GM12892 (cell line): ENCODE measurements at places on chromosomes 6 and 20.

GRCh38 chr6:11826779-11827178, 48.2 kb upstream of the ADTRP start:
- DNase-seq, result no peak

GRCh38 chr20:6269168-6269873, 146.5 kb upstream of the FERMT1 start:
- DNase-seq, result no peak

DNA sequence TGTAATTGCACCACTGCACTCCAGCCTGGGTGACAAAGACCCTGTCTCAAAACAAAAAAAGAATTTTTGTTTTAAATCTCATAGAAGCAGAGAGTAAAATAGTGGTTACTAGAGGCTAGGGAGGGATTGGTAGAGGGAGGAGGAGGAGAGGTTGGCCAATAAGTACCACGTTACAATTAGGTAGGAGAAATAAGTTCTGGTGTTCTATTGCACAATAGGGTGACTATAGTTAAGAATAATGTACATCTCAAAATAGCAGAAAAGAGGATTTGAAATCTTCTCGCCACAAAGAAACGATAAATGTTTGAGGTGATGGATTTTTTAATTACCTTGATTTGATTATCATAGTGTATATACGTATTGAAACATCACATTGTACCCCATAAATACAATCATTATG, 27.1 kb upstream of the TOP1 start:
- DNase-seq, result no peak

DNA sequence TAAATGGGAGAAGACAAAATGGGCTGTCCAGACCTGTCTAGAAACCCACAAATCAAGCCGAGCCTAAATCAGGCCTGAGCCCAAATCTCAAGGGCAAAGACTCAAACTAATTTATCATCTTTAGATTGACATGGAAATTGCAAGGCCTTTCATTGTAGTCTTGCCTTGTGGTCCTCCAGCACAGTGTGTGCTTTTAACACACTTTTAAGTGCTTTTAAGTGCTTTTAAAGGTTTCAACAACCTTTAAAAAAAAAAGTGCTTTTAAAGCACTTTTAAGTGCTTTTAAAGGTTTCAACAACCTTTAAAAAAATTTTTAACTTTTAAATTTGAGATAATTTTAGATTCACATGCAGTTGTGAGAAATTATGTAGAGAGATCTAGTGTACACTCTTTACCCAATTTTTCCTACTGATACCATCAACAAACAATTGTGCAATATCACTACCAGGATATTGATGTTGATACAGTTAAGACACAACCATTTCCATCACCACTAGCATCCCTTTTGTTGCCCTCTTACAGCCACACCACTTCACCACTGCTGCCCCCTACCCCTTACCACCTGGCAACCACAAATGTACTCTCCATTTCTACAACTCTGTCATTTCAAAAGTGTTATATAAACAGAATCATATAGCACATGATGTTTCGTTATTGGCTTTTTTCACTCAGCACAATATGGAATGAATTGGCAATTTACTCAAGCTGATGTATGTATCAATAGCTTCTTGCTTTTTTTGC, 23.1 kb upstream of the DCBLD1 start:
- DNase-seq, result no peak

- no peak for DNase-seq
These were observed 91.9 kb upstream of the CLDN20 start for GRCh38 chr6:155171747-155172449.

GRCh38 chr6:85923013-85923430, 280.3 kb upstream of the SYNCRIP start:
- no peak for DNase-seq

DNA sequence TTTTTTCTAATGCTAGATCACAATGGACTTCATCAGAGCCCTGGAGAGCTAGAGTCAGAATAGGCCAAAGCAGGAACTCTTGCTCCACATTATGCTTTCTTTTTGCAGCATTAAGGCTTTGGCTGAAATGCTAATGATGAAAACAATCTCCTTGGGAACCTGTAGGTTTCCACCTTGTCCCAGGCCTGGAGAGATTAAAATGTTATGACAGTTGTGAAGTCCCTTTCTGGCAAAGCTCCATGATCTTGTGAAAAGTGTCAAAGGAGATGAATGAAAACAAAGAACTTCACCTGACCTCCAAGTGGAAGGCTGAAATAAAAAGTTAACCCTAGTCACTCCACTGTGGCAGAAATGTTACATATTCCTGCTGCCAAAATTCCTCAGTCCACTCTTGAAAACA, 64.0 kb upstream of the LRRC1 start:
- DNase-seq, result no peak

DNA sequence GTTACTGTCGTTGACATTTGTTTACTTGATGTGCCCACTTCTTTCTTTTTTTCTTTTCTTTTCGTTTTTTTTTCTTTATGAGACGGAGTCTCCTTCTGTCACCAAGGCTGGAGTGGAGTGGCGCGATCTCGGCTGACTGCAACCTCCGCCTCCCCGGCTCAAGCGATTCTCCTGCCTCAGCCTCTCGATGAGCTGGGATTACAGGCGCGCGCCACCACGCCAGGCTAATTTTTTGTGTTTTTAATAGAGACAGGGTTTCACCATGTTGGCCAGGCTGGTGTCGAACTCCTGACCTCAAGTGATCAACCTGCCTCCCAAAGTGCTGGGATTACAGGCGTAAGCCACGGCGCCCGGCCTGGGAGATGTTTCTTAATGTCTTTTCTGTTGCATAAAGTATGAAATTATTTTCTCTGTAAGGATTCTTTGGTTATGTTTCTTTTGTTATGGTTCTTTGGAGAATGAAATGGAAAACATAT, 33.3 kb upstream of the PRSS16 start:
- no peak for DNase-seq

- DNase-seq, result no peak
These were observed 30.2 kb downstream of the ZNF322 start for GRCh38 chr6:26629359-26629758.

DNA sequence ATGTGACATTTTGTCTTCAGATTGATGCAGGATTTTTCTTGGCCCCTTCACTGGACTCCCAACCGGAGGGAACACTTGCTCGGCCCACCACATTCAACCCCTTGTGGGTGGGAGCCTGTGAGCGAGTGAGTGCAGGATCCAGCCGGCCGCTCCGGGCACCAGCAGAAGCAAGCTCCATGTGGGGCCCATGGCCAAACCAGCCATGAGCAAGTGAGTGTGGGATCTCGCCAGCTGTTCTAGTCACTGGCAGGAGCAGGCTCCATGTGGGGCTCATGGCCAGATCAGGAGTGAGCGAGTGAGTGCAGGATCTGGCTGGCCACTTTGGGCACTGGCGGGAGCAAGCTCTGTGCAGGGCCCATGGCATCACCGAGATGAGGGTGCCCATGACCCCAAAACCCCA, 42.6 kb downstream of the OSTM1 start:
- DNase-seq, result no peak

DNA sequence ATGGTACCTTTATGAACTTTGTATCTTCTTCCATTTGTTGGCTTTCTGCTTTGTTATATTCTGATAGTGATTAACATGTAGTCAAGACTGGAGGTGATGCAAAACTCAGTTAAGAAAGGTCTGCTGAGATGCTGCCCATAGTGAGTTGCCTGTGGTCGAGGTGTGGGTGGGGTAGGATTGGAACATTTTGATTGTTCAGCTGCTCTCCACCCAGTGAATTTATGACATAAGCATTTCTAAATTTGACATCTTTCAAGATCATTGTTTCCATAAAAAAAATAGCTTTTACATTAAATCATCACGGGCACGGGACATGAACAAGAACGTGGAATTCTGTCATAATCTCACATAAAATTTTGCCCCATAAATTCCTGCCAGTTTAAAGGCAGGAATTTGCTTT, 146.6 kb upstream of the POU3F2 start:
- no peak for DNase-seq

GRCh38 chr20:59451641-59452040, 151.2 kb downstream of the EDN3 start:
- DNase-seq, result no peak

DNA sequence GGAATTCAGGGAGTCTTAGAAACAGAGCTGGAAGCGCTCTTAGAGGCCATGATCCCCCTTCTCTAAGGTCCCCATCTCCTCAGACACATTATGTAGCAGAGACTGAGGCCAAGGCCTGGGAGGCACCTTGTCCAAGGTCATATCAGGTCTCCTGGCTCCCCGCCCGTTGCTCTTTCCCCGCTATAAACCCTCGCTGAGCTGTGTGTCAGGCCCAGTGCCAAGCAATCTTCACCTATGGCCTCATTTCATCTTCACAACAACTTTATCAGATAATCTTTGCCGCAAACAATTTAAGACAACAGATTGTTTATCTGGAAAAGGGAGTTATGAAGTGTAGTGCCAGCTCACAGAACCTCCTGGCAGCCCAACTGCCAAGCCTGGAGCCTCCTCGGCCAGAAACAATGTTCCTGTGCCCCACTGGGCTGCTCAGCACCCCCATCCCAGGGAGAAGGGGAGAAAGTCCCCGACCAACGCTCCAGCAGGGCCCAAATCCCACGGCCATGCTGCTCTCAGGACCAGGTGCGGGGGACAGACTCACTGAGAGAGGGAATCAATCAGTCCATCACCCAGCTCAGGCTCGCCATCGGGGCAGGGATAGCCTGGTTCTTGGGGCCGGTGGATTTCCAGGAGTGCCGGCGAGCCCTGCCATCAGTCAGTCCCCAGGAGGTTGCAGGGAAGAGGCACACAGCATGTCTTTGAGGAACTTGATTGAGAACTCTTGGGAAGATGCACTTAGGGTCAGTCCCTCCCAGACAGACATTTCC, 16.9 kb upstream of the FANCE start:
- no peak for DNase-seq

- no peak for DNase-seq
These were observed 301.2 kb upstream of the BMP2 start for GRCh38 chr20:6466075-6466810.

GRCh38 chr20:20606881-20607280, 105.6 kb downstream of the RALGAPA2 start:
- no peak for DNase-seq

GRCh38 chr6:30006170-30007131, 54.6 kb upstream of the POLR1H start:
- DNase-seq, result peak; percentile 19

- no peak for DNase-seq
These were observed 181.4 kb upstream of the UST start for GRCh38 chr6:148565321-148565926.

GRCh38 chr6:99668036-99668705, 61.5 kb downstream of the PRDM13 start:
- no peak for DNase-seq

GRCh38 chr6:25035512-25036435, 100.0 kb upstream of the RIPOR2 start:
- no peak for DNase-seq
